ENCODE measurements at places on chromosomes 11 and 22.

- no peak for DNase-seq
Measured at GRCh38 chr11:46972343-46972742, 35.8 kb downstream of the CSTPP1 start.

DNA sequence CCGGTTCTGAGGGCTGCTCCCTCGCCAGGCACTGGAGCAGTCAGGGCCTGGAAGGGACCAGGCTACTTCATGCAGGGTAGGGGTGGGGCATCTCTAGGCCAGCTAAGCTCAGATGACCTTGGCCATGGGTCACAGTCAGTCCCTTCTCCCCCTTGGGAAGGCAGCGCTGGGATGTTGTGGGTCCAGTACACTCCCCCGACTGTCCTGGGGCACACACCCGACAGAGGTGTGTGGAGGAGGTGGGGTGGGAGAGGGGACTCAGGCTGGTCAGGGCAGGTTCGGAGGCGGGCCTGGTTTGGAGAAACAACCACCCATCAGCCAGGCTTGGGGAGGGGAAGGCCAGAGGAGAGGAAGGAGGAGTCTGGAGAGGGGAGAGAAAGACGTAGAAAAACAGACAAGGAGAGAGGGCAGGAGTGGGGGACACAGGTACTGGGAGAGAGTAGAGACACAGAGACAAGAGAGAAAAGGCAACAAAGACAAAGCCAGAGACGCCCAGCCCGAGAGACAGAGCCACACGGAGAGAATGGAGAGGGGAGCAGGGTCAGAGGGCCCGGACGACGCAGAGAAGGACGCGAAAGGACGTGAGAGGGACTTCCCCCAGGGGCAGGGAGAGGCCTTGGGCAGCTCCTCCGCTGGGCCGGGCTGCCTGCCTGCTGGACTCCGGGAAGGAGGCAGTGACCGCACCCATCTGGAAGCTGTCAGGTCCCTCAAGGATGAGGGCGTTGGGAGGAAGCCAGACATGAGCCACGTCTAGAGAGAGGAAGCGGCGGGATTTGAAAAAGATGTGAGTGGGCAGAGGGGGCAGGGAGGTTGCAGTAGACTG, 30.6 kb upstream of the TSKU start:
- DNase-seq: no peak

GRCh38 chr11:72443016-72443415, 8.7 kb upstream of the CLPB start:
- no peak for DNase-seq

DNA sequence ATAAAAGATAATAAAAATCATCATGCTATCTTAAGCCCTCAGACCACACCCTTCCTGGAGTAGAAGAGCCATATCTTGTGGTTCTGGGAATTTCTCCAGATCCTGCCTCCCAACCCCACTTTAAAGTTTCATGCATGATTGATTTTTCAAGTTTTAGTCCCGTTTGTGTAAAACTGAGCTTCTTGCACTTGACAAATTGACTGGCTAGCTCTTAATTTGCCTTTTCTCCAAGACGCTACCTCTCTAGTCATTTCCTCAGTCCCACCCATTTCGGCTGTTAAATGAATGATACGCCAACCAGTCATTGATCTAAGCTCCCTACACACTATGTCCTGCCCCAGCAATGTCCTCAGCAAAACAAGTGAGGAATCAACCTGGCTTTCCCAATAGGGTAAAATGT, 71.8 kb upstream of the TEAD1 start:
- DNase-seq: no peak

DNA sequence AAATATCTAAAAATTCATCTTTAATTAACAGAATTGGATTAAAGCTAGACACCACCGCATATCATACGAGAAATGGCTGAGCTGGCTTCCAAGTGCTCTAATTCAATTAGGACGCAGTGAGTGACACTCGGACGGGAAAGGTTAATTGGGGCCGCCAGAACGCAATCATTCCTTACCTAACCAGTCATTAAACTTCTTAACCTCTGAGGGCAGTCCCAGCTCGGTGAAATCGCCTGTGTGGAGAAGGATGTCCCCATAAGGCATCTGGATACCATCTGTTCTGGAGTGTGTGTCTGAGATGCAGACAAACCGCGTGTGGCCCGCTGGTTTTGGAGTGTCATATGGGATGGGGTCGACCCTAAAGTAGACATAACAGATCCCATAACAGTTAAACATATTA, 50.3 kb downstream of the MPPED2 start:
- no peak for DNase-seq

DNA sequence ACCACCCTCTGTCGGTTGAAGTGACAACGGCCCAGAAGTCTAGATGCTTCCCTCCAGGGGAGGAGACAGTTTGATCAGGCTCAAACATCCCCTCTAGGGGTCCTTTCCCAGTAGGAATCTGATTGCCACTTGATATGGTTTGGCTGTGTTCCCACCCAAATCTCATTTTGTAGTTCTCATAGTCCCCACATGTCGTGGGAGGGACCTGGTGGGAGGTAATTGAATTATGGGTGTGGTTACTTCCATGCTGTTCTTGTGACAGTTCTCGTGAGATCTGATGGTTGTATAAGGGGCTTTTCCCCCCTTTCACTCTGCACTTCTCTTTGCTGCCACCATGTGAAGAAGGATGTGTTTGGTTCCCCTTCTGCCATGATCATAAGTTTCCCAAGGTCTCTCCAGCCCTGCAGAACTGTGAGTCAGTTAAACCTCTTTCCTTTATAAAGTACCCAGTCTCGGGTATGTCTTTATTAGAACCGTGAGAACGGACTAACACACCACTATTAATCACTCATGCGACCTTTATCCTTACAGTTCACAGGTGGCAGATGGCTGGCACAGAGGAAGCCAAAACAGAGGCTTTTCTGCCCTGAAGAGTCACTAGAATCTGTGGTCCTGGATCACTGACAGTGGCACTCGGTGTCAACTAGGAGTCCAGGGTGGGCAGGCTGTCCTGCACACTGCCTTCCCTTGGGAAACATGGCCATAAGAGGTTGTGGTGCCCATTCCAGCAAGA, 21.6 kb downstream of the ASPHD2 start:
- no peak for DNase-seq

GRCh38 chr11:17277024-17277584, 565 bp downstream of the NUCB2 start:
- no peak for DNase-seq

- DNase-seq: no peak
Measured at GRCh38 chr11:112735470-112735869, 225.8 kb upstream of the NCAM1 start.

DNA sequence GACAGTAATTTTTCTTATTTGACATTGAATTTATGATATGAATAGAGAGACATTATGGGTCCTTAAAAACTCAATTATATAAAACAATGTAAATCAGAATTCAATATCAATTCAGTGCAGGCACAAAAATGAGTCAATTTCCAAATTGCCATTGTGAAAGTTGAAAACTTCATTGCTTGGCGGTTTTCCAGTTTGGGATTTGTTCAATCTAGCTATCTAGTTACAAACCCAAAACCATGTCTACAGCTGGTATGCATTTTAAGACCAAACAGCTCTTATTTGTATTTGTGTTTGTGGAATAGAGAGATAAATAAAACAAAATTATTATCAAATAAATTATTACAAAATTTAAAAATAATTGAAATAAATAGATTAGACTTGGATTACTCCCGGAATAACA, 1206.6 kb upstream of the RAG2 start:
- DNase-seq: no peak

DNA sequence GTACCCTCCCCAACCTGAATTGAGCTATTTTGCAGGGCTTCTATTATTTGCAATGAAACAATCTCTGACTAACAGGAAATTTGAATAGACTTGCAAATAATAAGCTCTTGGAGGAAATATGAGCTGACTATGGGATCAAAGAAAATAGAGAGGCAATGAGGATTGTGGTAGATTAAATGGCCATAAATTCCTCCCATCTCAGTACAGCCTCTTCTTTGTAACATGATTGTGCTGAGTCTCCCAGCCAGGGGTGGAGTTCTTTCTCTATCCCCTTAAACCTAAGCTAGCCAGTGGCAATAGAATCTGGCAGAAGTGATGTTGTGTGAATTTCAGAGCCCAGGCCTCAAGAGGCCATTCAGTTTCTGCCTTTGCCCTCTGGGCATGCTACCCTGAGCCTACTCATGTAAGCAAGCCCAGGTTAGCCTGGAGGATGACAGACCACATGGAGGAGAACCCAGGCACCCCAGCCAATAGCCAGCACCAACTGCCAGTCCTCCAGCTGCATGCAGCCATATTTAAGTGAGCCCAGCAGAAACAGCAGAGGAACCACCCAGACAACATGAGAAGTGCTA, 86.8 kb upstream of the TP53I11 start:
- DNase-seq: no peak

- no peak for DNase-seq
Measured at GRCh38 chr11:23288003-23288783, 427.9 kb upstream of the CCDC179 start.

DNA sequence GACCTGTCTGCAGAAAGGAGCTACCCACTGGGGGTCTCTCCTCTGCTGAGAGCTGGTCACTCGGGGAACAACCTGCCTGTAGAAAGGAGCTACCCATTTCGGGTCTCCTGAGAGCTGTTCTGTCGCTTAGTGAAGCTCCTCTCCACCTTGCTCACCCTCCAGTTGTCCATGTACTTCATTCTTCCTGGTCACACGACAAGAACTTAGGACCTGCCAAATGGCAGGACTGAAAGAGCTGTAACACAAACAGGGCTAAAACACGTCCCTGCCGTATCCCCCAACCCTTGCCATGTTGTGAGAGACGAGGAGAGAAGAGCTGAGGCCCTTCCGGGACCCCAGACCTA, 24.1 kb upstream of the RNASEH2C start:
- DNase-seq: no peak

DNA sequence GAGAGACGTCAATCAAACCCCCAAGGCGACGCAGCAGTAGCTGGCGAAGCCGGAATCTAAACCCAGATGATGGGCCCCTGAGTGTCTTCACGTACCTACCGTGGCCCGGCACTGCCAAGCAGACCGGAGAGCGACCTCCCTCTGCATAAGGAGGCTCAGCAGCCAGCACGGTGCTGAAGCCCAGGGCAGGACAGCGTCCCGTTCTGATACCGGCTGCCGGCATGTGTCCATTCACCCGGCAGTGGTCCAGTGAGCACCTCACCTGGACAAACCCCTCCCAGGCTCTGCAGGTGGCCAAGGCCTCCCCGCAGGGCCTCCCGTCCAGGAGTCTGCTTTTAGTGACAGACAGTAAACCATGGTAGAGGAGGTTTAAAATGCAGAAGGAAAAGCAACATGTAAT, 142.0 kb downstream of the BRD1 start:
- DNase-seq: no peak

GRCh38 chr11:94111660-94112059, 17.0 kb upstream of the PANX1 start:
- no peak for DNase-seq

DNA sequence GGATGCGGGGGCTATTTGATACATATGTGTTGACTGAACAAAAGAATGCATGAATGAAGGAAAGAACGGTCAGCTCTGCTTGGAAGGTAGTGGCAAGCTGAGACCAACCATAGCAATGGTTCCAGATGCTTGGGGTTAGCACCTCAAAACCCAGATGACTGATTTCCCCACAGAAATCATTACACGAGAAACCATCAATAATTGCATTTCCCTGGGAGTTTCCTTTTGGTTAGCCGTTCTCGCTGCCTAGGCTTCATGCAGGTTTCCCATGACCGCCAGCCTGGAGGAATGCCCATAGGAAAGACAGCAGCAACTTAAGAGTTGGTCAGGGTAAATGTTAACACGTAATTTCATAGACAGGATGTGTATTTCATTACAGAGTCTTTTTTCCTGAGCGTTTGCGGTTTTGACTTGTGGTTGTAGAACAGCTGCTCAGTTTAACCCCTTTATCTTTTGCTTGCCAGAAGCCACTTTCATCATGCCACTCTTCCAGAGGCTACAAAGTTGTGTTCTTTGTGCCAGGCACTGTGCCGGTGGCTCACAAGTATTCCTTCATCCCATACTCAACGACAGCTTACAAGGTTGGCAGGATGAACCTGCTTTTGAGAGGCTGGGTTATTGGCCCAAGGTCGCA, 2.8 kb downstream of the IL17RA start:
- DNase-seq: no peak

DNA sequence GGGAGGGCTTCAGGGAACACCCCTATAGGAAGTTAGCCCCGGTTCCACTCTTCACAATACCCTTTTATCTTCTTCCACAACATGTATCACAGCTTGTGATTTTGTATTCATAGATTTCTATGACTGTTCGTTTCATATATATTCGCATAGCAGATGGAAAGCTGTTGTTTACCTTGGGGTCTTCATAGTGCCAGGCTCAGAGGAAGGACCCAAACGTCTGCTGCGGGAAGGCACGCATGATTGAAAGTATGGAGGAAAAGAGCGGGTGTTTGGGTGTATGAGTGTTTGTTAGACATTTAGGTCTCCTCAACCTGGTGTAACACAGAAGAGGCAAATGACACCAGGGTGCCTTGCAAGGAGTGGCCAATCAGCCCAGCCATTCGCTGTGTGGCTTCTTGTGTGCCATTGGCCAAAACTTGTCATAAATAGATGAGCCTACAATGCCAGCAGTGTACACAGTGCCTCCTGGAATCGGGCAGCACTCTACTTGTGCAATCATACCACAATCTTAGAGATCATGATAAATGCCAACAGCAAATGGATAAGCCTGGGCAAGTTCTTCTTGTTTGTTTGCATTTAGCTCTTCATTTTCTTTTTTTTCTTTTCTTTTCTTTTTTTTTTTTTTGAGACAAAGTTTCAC, 10.9 kb upstream of the ADA2 start:
- DNase-seq: no peak

DNA sequence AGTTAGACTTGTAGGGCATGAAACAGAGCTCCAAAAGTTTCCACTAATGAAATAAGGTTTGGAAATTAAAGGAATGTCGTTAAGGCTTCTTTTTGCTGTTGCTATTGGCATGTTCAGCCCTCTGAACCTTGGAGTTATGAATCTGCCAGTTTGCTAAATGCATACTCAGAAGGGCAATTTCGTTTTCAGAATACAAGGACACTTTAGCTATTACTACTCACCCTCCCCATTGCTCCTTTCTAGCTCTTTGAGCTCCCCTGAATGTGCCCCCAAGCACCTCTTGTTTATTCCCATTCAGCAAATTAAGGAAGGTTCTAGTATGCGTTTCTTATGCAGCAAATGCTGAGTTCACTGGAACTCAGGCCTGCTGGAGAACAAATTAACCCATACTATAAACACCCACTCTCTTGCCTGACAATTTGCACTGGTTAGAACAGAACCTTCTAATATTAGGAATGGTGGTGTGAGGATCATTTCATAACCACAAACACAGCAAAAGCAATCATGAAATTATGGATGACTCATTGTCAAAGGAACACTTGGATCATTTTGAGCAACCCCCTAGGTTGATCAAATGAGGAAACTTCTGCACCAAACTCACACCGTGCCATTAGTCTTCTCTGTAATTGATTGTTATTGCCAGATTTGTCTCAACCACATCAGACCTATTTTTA, 26.2 kb upstream of the LIN7C start:
- no peak for DNase-seq
